ENCODE measurements at places on chromosomes 2 and 18.

GRCh38 chr18:5097116-5097703 is 99.8 kb downstream of the AKAIN1 start:
- DNase-seq = no peak

DNA sequence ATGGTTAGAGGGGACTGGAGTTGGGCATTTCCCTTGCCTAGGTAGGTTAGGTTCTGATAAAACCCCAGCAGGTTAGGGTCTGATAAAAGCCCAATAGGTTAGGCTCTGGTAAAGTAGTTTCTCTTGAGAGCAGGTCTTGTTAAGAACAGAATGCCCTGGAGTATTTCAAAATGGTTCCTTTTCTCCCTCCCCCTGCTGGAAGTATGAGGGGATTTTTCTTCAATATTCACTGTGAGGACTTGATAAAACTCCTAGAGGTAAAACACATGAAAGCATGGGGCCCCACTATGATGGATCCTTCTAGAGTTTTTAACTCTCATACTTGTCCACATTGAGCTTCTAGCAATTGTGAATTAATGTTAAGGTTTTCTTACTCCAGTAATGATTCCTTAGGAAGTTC is 27.6 kb downstream of the ANKAR start:
- no peak for DNase-seq

- DNase-seq = no peak
Observed at GRCh38 chr18:31269566-31269965, 48.4 kb upstream of the DSG1 start.

DNA sequence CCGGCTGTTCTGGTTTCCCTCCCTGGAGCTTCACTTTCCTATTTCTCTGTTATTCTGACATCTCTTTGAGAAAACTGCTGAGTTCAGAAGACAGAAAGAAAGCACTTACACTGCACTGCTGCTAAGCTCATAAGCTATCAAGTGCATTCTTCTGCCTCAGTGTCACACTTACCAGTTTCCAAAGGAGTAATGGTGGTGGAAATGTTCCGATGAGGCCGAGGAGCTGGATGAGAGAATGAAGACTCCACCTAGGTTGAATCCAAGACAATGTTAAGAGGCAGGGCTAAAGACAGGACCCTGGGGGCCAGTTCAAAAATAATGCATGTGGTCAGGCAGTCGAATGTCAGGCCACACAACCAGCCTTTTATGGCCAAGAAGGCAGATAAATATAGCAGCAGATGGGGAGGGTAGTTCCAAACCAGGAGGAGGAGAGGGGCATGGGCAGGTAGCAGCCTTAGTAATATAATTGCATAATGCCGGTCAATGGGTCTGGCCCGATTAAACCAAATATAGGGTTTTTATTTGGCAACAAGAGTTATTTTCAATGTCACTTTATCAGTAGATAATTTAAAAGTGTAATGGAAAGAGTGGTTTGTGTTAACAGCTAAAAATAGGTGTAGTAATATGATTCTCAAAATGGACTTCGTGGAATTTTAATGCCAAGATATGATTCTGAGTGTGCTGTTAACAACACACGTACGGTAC is at the start of gene MYOM1:
Gene MYOM1, minus strand, starts transcription at position 338 of the 705 bp plus-strand sequence. CDS start 4,745 bp downstream, outside the sequence.
- DNase-seq = no peak

- DNase-seq = no peak
Observed at GRCh38 chr2:187050409-187050998, 201.5 kb upstream of the ZSWIM2 start.

GRCh38 chr2:231356466-231356844 is 39.1 kb upstream of the B3GNT7 start:
- no peak for DNase-seq

GRCh38 chr2:134396493-134396892 is 142.6 kb downstream of the MGAT5 start:
- DNase-seq = no peak

GRCh38 chr2:24546669-24547068 is 55.6 kb downstream of the NCOA1 start:
- DNase-seq = no peak

GRCh38 chr2:207502577-207503198 is 27.1 kb upstream of the CREB1 start:
- DNase-seq = no peak

Data from glomerular endothelial cell (primary cell).